DND-41 (cell line): ENCODE measurements at places on chromosomes 4 and X.

DNA sequence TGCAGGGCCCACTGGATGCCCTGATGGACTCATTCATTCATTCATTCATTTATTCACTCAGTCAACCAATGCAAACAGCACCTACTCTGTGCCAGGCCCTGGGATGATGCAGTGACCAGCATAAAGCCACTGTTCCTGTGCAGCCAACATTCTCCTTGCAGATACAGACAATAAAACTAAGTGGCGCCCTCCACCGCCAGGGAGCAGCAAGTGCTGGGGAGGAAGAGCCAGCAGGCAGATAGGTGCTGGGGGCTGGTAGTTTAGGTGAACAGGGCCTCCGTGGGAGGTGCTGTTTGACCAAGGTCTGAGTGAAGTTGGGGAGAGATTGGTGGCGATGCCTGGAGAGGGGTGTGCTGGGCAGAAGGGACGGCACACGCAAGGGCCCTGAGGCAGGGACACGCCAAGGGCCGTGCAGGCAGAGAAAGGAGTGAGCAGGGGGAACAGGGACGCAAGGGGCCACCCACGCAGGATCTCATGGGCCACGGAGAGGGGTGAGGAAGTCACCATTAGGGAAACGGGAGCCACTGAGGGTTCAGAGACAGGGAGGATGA lies 65.5 kb downstream of the WFS1 start:
- no peak for DNase-seq

GRCh38 chrX:40143987-40144386 lies 46.2 kb upstream of the BCOR start:
- DNase-seq, result no peak

- DNase-seq, result no peak
Measured at GRCh38 chr4:169582706-169583105, 29.7 kb downstream of the NEK1 start.

- DNase-seq, result no peak
Measured at GRCh38 chr4:186016796-186017195, 52.2 kb upstream of the TLR3 start.

DNA sequence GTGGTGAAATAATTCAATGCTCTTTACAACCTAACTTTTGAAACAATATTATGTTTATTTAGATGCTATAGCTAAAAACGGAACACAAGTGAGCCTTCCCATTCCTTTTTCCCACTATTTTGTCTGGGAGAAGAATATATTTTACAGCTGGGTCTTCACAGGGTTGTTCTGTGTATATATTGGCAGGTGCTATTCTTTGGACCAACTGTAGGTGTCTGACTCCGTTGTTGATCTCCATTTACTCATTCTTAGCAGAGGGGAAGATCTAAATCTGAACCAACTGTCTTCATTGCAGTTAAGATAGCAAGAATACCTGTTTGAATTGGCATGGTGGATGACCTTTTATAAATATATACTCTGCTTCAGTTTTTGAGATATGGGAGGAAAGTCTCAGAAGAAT lies 257.4 kb downstream of the CFAP299 start:
- DNase-seq, result no peak

DNA sequence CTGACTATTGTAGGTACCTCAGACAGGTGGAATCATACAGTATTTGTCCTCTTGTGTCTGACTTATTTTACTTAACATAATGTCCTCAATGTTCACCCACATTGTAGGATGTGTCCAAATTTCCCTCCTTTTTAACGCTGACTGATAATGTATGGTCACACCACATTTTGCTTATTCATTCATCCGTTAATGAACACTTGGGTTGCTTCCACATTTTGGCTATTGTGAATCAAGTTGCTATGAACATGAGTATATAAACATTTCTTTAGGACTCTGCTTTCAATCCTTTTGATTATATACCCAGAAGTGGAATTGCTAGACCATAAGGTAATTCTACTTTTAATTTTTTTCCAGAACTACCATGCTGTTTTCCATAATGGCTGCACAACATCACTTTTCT lies 87.0 kb upstream of the NDP start:
- no peak for DNase-seq

DNA sequence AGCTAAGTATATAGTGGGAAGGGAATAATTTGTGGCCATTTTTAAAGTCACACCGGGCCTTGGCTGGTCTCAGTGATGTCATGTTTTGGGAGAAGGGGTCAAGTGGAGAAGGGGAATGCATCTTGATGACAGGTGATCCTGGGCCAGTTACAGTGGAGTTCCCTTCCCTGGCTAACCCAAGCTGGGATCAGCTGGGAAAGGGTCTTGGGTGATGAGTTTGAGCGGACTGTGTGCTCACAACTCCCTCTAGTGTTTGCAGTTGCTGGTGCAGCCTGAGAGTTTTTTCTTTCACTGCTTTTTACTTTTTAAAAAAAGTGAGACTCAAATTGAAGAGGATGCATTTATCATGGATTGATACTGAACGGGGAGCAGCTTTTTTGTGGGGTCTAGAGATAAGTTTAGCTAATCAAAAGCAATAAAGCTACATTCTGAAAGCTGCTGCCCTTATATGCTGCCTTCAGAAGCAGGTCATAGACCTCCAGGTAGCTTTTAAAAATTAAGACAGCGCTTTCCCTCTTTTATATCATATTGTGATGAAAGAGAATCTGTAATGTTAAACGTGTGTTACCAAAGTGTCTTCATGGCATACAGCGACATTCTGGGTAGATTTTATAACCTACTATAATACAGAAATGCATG lies 164.7 kb downstream of the DCLK2 start:
- DNase-seq, result peak; percentile 25

GRCh38 chrX:137423241-137423640 lies 142.7 kb upstream of the ZIC3 start:
- DNase-seq, result no peak

DNA sequence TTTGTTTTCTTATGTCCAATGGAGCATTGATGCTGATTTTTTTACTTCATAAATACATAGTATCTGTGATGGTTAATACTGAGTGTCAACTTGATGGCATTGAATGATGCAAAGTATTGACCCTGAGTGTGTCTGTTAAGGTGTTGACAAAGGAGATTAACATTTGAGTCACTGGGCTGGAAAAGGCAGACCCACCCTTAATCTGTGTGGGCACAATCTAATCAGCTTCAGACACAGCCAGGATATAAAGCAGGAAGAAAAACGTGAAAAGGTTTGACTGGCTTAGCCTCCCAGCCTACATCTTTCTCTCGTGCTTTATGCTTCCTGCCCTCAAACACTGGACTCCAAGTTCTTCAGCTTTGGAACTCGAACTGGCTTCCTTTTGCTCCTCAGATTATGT lies 230.6 kb upstream of the SPRY1 start:
- no peak for DNase-seq

GRCh38 chr4:55838356-55838755 lies 15.1 kb upstream of the EXOC1 start:
- no peak for DNase-seq

GRCh38 chr4:148016063-148016637 lies 284.3 kb downstream of the ARHGAP10 start:
- no peak for DNase-seq

DNA sequence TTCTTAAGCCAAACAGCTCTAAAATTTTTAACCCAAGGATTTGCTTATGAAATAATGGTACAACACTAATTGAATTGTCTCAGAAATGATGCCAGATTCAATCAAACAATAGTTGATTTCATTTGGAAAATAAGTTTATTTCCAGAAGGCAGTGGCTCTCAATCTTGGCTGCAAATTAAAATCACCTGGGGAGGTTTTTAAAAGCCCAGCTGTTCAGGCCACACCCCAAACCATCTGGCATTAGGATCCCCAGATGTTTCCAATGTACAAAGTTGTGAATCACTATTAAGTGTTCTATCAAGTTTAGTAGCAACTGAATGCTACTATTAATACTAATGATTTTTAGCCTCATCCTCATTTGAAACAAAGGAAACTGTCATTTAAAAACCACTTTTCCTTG lies 22.2 kb downstream of the TMEM184C start:
- no peak for DNase-seq

- peak; percentile 46 for DNase-seq
Measured at GRCh38 chrX:107672955-107673378, 44.7 kb downstream of the PRPS1 start.

DNA sequence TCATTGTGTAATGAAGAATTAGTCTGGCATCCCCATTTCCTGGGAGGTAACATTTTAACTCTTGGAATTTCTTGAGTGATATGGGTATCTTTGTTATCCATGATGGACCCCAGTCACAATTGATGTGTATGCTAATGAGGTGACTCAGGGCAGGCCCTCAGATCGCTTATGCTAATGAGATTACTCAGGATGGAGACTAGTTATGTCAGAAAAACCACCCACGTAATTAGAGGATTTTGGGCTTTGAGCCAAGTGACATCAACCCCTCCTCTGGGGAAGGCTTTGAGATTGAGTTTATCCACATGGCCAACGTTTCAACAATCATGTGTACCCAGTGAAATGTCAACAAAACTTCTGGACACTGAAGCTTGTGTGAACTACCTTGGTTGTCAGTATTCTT lies 772.7 kb downstream of the STPG2 start:
- no peak for DNase-seq

GRCh38 chrX:9670136-9670814 lies 95.4 kb downstream of the GPR143 start:
- DNase-seq, result no peak

- no peak for DNase-seq
Measured at GRCh38 chr4:165439981-165440380, 61.2 kb downstream of the CPE start.

GRCh38 chrX:55342533-55343501 lies 78.1 kb upstream of the PAGE3 start:
- peak; percentile 56 for DNase-seq

DNA sequence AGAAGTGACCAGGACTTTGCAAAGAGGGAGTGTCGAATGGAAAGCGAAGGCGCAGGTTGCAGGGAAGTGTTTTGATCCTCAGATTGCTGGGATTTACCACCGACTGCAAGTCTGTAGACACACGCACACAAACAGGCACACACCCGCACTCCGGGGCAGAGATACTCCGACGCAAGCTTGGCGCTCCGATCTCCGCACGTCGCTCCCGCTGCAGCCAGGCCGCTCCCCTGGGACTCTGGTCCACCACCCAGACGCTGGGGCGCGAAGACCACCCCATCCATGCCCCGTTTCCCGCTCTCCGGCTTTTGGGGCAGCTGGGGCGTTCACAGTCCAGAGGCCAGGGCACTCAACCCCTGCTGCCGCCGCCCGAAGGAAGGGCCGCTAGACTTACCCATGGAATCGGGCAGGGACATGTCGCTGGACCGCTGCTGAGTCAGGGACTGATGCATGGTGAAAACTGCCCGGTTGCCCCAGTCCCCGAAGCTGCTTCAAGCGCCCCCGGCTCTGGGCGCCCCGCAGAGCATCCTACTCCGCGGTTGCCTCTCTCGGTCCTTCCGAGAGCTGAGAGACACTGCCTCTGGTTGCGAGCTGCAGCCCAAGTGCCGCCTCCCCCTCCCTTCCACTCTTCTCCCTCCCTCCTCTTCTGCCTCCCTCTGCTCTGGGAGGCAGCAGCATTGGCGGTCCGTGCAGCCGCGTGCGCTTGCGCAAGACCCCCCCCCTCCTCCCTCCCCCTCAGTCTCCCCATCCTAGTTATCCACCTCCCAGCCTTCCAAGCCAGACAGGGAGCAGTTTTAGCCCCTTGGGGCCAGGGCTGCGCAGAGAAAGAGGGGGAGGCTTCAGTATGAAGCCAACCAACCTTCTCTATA lies at the start of gene TMEM255A:
TSS of gene TMEM255A (minus strand) at position 601 of the 866 bp plus-strand sequence. CDS start at position 449, 152 bp downstream.
- DNase-seq, result no peak

DNA sequence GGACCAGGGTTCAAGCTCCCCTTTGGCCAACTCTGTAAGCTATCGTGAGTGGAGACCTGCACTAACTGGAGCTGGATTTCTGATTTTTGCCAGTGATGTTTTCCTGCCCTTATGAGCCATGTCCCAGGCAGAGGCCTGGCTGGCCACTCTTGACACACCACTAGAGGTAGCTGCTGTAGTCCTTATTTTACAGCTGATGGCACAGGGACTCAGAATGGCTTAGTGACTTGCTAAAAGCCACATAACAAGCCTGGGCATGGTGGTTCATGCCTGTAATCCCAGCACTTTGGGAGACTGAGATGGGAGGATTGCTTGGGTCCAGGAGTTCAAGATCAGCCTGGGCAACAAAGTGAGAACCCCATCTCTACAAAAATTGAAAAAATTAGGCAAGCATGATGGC lies 33.4 kb downstream of the CYTL1 start:
- DNase-seq, result no peak

- no peak for DNase-seq
Measured at GRCh38 chrX:110683925-110684324, 111.7 kb downstream of the CHRDL1 start.

GRCh38 chr4:33974270-33974669 lies 2270.0 kb downstream of the ARAP2 start:
- no peak for DNase-seq

DNA sequence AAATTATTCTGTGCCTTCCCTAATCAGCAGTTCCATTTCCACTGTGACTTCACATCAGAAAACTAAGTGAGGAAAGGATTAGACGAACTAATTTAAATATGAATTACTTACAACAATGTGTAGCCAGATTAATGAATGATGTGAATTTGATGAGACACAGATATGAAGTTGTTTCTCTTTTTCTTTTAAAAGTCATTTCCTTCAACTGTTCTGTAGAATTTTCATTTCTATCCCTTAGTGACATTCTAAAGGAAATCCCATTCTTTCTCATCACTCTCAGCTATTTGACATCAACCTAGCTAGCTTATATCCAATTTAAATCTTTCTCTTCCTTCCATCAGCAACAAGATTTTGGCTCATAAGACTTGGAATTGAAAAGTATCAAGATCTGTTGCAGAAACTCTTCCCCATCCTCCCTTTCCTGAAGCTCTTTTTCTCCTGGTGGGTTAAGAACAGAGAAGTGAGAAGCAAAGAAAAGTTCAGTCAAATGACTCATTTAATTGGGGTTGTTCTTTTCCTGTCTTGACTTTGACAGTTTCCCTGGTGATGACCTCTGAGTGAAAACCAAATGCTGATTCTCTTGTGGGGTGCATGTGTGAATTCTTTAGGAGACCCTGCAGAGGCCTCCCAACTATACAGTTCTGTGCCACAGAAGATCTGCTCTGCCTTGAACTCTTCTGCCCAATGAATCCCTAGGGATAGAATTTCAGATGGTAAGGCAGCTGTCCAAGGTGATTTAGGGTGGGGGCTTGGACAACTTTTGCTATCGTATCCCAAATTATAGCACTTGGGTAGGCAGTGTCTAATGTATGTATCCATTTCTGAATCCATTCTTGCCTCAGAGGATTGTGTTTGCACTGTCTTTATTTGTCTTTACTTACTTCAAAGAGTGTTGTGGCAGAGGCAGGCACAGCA lies 232.5 kb upstream of the GPRIN3 start:
- DNase-seq, result no peak

DNA sequence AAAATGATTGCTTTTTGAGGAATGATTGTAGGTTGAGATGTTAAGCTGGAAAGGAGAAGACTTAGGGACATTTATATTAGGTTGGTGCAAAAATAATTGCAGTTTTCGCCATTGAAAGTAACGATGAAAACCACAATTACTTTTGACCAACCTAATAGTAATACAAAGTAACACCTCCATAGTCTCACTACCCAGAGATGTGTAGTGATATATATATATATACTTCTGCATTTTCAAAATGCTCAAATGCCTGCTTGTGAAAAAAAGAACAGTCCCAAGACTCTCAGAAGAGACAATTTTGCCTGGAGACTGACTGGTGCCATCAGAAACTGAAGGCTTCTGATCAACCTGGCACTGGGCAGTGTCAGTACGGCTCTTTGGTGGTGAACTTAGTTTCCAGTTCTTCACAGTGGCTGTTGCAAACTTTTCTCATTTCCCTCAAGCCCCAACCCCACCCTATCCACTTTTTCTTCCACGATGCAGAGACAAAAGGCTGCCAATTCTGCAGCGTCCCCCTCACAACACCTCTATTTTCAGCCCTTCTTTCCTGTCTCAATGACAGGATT lies 35.1 kb upstream of the TAPT1 start:
- no peak for DNase-seq
